ENCODE measurements at places on chromosomes 4 and X.
A peak's percentile ranks its signal among the peaks of the same experiment; 100 is the strongest.

- no peak for DNase-seq
These were observed 371.7 kb downstream of the BCOR start for GRCh38 chrX:39725928-39726619.

DNA sequence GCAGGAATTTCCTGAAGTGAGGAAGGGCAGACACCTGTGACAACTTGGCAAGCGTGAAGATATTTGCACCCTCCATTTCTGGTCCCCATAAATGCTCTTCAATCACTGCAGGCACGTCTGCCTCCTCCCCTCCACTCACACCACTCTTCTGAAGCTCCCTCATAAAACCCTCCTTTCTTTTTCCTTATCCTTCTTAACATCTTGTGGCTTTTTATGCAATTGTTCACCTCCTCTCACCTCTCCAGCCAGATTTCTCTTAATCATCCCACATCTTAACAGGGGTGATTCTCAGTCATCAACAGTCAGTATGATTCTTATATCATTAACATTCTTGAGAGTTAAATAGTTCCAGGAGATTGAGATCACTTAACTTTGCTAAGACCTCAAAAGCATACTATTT, 277.4 kb downstream of the SPRY1 start:
- DNase-seq, result no peak

GRCh38 chr4:77007358-77008230, 58.0 kb downstream of the SEPTIN11 start:
- DNase-seq, result no peak

- DNase-seq, result peak; percentile 81
These were observed 95.1 kb upstream of the LIMCH1 start for GRCh38 chr4:41442810-41443209.

GRCh38 chr4:86706923-86707597, 112.9 kb downstream of the PTPN13 start:
- no peak for DNase-seq

GRCh38 chr4:3384771-3385710, 56.7 kb upstream of the HGFAC start:
- no peak for DNase-seq

GRCh38 chr4:25051534-25051933, 20.8 kb upstream of the LGI2 start:
- DNase-seq, result no peak

GRCh38 chrX:103726477-103726876, 15.8 kb downstream of the TMEM31 start:
- DNase-seq, result no peak

DNA sequence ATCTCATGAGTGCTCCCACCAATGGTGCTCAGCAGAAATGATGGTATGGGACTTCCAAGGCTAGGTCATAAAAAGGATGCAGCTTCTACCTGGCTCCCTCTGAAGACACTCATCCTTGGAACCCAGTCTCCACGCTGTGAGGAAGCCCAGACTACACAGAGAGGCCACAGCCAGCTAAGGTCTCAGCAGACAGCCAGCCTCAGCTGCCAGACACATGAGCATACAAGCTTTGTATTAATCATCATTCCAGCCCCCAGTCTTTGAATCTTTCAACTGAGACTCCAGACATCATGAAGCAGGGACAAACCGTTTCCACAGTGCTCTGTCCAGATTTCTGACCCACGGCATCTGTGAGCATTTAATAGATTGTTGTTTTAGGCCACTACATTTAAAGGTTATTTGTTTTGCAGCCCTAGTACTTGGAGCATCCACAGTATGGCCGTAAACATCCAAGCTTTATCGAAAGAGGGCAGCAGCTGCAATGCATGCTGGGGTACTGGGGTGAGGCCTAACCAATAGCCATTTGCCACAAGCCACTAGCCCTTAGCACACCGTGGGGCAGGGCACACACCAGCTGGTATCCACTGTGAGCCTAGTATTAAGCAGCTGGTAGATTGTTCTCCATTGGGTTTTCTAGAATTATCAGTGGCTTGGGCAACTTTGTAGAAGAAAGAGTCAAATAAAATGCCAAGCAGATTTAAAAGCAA, 449.1 kb downstream of the BCOR start:
- DNase-seq, result no peak

DNA sequence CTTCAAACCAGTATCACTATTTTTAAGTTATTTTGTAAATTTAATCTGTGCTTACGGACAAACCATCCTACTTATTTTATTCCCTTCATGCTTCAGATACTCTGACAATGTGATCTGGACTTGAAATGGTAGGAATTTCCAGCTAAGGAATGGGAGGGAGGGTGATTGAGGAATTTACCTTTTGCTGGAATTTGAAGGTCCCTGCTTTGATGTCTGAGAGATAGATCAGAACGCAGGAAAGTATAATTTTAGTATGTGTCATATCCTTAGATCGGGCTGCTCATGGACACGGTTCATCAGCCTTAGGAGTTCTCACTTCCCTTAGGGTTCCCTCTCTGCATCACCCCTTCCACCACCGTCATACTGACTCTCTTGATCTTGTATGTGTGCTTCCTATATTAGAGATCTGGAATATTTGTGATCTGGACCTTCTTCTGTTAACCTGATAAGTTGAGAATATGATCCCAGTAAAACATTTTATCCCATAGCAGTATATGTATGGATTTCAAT, 16.8 kb downstream of the OCRL start:
- no peak for DNase-seq

- DNase-seq, result peak; percentile 48
These were observed 488 bp downstream of the NAP1L5 start for GRCh38 chr4:88697141-88697540.

DNA sequence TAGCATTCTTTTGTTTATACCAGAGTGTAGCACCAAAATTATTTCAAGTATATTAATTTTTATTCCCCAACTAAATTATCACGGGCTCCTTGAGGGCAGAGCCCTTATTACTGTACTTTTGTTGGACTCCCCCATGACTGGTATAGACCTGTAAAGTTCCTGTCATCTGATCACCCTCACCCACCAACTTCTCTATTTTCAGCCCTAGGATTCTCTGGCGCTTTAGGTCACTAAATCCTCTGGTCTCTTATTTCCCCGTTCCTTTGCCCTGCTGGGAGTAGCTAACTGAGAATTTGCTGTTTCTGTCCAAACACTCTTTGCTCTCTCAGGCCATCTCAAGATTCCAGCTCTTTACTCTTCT, 3.2 kb upstream of the XKRX start:
- DNase-seq, result no peak

- DNase-seq, result peak; percentile 43
These were observed 4.8 kb upstream of the CXCL13 start for GRCh38 chr4:77600521-77601451.

GRCh38 chr4:48694824-48695223, 85.3 kb downstream of the FRYL start:
- no peak for DNase-seq

- DNase-seq, result no peak
These were observed 7.2 kb downstream of the TBC1D14 start for GRCh38 chr4:6916587-6917460.

DNA sequence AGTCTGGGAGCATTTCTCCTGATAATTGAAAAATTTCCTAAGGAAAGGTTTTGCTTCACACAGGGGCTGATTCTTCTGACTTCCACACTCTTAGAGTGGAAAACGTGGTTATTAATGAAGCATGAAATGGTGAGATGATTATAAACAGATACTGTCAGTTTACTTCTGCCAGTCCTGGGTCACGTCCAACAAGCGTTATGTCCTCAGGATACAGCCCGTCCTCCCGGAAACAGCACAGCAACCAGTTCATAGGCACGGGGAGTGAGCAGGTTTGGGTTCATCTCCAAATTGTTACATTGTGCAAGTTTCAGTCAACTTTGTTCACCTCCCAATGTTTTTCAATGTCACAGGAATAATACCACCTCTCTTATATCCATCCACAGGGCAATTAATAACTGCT, 98.8 kb downstream of the NPNT start:
- DNase-seq, result no peak

- no peak for DNase-seq
These were observed 27.4 kb upstream of the PLAC1 start for GRCh38 chrX:134685668-134686067.

DNA sequence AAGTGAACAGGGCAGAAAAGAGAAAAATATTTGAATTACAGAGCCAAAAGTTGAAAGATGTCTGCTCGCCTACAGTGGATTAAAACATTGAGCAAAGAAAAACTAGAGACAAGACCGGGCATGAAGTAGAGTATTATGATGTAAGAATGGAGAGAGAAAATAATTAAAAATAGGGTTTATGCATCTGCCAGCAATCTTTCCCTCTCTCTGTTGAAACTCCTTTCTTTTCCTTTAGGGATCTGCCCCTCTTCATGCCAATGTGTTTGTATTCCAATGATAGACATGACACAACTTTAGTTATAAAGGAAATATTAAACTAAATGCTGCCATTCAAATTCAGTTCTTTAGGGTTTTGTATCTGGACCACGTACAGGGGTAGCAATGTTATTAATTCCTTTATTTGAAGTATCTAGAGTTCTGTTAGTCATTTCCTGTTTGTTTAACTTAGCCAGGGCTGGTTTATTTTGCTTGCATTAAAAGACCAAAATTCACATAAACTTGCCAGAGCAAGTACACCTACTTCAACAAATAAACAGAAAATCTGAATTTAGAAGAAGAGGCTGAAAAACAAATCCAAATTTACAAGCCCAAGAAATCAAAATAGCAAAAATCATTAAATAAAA, 202.6 kb downstream of the SPOCK3 start:
- no peak for DNase-seq

- no peak for DNase-seq
These were observed 26.6 kb downstream of the ZRSR2 start for GRCh38 chrX:15816886-15817285.

GRCh38 chr4:5735463-5735862, 24.5 kb downstream of the EVC start:
- DNase-seq, result no peak

DNA sequence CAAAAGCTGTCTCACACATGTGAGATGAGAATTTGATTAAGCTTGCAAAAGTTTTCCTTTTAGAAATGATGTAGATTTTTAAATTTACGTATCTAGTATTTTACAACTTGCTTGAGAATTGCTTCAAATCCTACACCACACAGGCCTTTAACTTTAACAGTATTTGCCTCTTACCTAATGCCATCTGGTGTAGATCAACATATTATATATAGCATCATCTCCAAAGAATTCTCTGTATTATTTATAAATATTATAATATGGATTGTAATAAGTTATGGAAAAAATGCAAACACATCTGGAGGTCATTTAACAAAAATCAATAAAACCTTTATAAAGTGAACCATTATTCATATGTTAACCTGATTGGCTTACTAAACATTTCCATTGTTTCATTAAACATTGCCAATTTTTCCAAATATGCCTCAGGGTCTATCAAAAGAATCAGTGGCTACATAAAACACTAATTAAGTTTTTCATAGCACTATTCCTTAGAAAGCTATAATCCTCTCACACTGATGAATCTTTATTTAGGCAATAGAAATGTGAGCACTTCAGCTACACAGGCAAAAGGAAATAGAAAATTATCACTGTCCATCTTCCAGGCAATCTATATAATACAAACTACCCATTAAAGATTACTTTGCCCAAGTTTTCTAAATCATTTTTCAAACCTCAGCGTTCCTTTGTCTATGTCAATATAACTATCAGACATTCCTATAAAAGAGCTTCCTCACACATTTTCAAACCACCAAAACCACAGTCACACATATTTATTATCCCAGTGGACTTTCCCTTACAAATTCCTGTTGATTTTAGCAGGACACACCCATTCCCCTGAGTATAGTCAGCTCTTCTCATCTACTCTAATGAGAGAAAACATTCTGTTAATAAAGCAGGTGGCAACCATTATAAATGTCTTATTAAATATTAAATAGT, 83.5 kb upstream of the INTU start:
- no peak for DNase-seq

DNA sequence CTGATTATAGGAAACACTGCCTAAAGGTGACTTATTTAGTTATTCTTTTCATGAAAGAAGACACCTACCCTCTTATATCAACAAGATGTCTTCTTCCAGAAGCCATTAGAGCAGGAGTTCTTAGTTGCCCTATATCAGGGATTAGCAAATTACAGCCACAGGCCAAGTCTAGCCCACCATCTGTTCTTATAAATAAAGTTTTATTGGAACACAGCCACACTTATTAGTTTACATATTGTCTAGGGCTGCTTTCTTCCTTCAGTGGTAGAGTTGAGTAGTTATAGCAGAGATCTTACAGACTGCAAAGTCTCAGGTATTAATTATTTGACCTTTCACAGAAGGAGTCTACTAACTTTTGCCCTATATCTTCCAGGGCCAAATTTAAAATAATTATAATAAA, 157.2 kb upstream of the NOCT start:
- DNase-seq, result no peak

DNA sequence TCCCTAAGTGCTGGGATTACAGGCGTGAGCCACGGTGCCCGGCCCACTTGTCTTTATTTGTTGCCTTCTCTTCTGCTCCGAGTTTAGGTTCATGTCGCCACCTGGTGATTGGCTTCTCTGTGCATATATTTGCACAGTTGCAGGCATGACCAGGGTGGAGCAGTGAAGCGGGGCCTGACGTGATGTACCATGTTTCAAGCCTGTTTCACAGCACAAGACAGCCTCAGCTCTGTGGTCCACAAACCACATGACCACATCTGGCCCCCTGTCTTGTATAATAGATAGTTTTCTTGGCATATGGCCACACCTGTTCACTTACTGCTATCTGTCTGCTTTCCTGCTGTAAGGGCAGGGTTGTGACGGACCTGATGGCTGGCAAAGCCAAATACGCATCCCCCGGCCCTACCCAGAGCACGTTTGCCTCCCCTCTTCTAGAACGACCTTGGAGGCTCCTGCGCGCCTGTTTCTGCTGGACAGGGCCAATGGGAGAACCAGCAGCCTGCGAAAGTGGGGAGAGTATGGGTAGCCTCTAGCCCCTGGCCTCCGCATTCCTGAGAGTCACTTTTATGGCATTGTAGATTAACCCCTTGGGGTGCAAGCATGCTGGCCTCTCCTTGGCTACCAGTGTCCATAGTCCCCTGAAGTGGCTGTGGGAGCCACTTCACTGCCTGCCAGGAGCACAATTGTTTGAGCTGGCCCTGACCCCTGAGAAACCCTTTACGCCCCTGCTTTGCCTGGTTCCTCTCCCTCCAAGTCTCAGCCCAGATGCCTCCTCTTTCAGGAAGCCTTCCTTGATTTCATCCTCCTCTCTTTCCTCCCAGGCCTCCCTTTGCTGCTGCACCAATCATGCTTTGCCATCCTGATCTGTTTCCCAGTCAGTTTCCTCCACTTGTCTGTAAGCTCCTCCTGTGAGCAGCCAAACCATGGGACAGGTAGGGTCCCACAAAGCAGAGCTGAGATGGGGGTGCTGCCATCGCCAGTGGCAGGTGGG, 6.0 kb upstream of the SH3TC1 start:
- peak; percentile 90 for DNase-seq

DNA sequence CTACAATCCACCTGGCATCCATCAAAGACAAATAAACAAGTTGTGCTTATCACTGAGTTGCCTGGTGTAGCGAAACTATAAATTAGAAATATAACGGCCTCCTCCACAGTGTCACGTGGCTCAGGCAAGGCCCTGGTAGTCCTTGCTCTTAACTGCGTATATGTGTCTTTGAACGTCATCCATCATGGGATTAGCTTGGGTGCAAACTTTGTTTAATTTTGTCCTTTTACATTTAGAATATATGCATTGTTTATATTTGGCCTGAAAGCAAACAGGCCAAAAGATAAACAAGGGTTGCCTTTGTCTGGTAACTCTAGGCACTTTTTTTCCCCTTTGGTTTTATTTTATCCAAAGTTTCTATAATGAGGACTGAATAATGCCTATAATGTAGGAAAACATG, 184.9 kb downstream of the KIT start:
- DNase-seq, result no peak
